ENCODE measurements at places on chromosomes 6 and 20.

- DNase-seq: no peak
Observed at GRCh38 chr6:143179901-143180612, 119.4 kb downstream of the AIG1 start.

DNA sequence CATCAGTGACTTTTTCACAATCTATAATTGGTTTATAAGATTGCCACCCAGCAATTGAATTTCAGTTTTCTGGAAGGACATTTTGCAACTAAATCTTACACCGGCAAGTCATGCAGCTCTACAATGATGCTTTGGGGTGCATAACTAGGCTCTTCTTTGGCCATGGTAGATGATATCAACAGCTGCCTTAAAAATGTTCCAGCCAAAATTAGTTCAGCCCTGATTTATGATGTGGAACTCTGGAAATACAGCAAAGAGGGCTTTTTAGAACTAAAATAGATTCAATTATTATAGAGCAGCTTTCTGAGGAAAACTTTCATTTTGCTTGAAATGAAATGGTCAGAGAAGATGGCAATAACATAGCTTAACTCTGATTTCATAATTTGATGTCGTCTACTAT, 18.4 kb upstream of the MCM9 start:
- DNase-seq: no peak

DNA sequence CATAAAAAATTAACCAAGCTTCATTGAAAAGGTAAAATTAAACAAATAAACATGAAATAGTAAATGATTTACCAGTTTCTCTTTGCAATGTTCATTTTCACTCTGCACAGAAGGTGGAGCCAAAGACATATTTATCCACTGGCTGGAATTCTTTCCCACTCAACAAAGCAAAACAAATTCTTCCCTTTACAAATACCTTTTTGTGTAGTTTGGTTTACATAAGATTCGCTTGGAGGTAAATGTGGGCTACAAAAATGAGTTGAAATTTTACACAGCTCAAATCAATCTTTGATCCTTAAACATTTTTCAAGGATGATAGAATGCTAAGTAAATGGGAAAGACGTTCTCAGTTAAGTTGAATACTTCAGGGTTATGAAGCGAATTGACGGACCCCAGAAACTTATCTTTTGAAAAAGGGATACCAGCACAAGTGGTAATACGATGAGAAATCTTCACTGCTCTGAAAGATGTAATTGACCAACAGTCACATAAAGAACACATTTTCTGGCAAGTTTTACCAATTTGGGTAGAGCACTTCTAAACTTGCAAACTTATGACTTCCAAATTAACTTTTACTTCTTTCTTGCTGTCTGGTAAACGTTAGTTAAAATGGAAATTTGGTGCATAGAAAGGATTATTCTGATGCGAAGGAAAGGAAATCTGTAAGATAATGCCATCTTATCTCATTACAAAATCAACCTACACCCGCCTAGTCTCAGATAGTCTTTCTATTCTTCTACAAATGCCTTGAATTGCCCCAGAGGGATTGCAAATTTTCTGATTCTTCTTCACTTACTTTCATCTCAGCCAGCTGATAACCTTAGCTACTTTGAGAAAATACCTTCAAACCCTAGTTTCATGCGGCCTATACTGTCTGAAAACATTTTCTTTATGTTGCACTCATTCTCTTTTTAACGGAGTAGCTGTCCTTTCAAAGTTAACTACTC, 4.7 kb upstream of the GJA1 start:
- no peak for DNase-seq

GRCh38 chr6:169121013-169121412, 132.6 kb downstream of the THBS2 start:
- DNase-seq: no peak

GRCh38 chr6:109820706-109821350, 129.7 kb downstream of the FIG4 start:
- DNase-seq: no peak

GRCh38 chr6:16572317-16572716, 188.9 kb downstream of the ATXN1 start:
- DNase-seq: no peak

DNA sequence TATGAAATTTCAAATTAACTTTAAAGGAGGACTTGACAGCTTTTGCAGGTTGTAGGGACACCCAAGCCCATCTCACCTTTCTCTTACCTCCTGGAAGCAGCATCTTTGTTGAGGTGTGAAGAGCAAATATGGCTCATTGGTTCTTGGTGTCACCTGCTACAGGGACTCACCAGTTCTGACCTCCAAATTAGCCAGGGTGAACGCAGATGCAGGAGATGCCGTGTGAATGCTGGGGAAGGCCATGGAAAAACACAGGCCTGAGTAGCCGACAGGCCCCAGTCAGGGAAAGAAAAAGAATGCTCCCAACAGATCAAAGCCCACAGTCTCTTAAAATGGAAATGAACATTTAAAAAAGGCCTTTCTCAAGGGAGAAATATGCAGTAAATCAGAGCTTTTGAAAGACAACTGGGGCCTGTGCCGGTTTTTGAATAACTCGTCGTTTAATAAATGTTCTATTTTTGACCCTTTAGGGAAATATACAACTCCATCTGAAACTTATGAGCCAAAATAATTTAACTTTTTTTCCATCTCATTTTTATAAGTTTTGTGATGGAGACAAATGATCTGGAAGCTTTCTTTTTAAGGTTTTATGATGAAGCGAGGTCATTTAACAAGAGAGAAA, 167.5 kb downstream of the CD83 start:
- DNase-seq: no peak

DNA sequence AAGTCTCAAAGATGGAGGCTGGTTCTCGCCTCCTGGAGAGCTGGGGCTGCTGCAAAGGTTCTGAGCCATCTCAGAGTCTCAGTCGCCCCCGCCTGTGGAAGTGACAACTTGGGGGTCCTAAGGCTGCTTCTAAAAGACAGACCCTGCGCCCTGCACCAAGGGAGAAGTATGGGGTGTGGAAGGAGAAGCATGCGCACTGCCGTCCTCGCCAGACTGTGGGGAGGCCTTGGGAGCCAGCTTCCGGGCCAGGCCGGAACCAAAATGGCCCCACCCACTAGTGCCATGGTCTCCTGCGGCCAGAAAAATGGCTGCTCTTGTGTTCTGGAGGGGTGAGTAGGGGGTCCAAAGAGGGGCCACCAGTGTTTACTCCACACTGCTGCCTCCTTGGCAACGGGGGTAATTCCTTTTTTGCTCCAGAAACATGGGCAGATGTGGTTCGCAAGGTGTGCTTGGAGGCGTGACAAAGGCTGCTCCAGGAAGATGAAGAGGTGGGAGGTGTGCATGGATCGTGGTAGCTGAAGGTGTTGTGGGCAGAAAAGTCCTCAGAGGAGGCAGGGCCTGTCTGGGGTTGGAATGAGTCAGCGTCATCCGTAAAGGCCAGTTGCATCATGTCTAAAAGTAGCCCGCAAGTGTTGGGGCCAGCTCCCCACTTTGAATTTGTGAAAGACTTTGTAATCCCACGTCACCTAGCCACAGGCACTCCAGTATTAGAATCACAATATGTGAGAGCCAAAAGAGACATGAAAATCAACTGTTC, 329.8 kb upstream of the SOX4 start:
- DNase-seq: no peak

GRCh38 chr20:49602345-49603208, 34.6 kb upstream of the PTGIS start:
- DNase-seq: no peak

DNA sequence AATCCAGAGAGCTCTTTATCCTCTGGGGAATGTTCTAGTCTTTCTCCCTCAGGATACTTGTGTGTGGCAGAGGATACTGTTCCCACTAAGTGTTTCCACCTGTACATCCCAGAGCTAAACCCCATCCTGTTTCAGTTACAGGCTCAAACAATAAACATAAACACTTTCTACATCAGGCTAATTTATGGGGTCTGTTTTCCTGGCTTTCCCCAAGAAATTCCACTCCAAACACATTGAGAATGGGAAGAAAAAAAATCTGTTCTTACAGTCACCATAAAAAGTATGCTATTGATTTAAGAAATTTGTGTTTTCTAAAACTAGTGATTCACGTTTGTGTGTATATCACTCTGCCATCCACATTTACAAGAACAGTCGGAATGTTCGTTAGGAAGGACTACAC, 293.9 kb upstream of the FOXQ1 start:
- no peak for DNase-seq

All from activated CD8-positive, alpha-beta memory T cell treated with anti-CD3 and anti-CD28 coated beads for 1 hour (primary cell).